Activated CD4-positive, alpha-beta T cell treated with anti-CD3 and anti-CD28 coated beads, Interleukin-2, amount 10 ng/mL, durations not matched to agents 24 days and 14 days (primary cell): ENCODE measurements at places on chromosomes 1 and 21.

DNA sequence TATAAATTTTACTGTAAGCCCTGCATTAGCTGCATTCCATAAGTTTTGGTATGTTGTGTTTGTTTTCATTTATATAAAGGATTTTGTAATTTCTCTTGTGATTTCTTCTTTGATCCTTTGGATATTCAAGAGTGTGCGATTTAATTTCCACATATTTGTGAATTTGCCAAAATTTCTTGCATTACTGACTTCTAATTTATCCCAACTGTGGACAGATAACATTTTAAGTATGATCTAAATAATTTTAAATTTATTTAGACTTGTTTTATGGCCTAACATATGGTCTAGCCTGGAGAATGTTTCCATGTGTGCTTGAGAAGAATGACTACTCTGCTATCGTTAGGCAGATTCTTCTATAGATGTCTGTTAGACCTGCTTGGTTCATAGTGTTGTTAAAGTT, 23.2 kb downstream of the RPE65 start:
- no peak for DNase-seq

GRCh38 chr1:84907095-84907827, 14.3 kb upstream of the LPAR3 start:
- peak; percentile 38 for DNase-seq

- no peak for DNase-seq
Measured at GRCh38 chr1:4062041-4062440, 162.0 kb upstream of the C1orf174 start.

DNA sequence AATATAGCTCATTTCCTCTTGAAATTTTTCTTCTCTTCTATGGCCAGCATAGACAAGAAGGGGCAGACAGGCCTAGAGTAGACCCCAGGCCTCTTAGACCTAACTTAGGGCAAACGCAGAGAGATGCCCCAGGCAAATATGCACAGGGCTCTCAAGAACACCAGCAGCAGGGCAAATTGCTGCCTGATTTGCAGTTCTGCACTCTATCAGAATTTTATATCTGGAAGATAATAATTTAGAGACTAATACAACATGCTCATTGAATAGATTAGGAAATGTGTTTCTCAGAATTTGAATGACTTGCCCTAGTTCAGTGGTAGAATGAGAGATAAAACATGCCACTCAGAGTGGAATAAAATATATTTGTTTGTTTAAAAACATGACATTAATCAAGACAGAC, 200.4 kb upstream of the ADGRL2 start:
- no peak for DNase-seq

DNA sequence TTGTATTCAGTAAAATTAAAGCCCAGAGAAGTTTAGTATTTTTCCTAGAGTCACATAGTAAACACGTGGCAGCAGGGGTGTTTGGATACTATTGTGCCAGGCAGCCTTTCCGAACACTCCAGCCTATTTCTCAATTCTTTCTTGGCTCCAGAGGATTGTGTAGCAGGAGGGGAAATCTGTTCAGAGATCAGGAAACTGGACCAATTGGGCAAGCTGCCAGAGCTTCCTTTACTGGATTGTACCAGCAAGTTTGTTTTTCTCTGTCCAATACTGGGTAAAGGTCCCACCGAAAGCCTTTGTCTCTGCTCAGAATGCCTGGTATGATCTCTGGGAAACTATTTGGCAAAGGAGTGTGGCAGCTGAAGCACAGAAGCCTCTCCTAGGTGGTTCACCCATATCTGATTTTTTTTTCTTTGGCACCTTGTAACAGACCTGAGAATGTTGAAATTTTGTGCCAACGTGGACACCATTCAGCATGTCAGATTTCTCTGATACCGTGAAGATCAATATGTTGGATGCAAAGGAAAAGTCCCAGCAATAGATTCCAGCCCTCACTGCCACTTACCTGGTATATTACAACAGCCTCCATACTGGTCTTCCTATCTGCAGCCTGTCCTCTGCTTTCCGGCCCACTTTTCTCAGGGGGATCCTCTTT, 126.2 kb downstream of the FGGY start:
- DNase-seq, result no peak

DNA sequence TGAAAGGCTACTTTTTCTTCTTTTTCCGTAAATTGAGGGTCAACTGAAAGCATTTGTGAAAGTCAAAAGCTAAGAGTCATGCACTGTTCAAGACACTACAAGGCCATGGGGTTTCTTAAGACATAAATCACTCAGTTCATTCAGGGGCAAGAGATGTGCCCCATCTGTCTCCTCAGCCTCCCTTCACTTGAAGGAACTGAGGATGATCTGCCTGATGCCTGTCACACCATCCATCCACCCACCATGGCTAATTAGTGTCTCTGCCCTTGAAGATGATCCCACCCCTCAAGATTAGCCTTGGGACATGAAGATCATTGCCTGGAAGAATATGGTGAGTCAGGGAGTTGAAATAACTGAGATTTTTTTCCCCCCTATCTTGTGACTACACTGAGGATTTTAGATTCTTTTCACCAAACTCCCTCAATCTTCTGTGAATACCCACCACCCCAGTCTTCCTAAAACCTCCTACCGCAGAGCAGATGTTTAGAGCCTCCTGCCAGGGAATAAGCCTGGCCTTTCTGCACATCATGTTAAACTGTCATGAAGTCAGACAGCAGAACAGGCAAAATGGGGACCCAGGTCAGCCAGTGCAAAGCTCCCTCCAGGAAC, 88.6 kb upstream of the LMO4 start:
- no peak for DNase-seq

- peak; percentile 65 for DNase-seq
Measured at GRCh38 chr1:206117151-206117948, at the start of gene AVPR1B. AVPR1B (minus strand) TSS chr1:206117388; CDS start chr1:206116890, 498 bp downstream.

- DNase-seq, result no peak
Measured at GRCh38 chr1:207944571-207944970, 33.6 kb upstream of the CD34 start.

DNA sequence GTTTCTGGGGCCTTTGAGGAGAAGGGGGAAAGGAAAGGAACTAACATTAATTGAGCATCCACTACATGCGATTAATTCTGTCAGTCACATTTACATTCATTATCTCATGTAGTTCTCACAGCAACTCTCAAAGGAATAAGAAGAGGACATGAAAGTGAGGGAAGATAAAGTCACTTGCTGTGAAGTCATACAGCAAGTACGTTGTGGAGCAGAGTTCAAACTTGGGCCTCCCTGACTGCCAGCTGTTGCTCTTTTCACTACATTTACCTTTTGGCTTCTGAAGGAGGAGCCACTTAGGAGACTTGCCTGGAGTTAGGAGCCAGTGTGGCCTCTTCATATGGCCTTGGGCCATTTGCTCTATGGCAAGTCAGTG, 6.2 kb downstream of the ZNF691 start:
- DNase-seq, result no peak

- DNase-seq, result peak; percentile 89
Measured at GRCh38 chr1:1291548-1292441, 11.6 kb downstream of the SCNN1D start.

DNA sequence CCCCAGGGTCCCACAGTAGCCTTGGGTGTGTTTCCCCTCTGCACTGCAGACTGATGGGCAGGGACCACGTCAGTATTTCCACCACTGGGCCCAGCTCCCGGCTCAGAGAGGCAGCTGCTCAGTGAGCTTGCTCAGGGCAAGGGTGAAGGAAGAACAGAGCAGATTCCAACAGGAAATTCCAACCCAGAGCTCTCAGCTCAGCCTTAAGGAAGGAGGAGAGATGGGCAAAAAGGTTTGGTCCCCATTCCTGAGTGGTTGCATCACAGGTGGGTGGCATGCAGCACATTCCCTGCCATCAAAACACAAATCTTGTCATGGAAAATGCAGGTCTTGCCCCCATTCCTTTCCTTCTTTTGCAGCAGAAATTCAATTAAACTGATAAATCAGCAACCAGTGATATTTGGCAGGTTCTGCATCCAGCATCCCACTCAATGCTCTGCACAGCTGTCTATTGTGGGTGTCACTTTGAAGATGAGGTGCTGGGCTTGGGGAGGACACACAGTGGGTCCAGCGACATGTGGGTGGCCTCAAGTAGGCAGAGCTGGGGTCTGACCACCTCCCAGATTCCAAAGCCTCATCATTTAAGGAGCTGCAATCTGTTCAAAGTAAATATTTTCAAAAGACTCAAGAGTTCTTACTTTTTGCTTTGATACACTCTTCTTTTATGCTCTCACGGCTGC, 315.4 kb downstream of the DSCAM start:
- DNase-seq, result no peak

GRCh38 chr1:95653618-95654017, 419.6 kb downstream of the RWDD3 start:
- no peak for DNase-seq

DNA sequence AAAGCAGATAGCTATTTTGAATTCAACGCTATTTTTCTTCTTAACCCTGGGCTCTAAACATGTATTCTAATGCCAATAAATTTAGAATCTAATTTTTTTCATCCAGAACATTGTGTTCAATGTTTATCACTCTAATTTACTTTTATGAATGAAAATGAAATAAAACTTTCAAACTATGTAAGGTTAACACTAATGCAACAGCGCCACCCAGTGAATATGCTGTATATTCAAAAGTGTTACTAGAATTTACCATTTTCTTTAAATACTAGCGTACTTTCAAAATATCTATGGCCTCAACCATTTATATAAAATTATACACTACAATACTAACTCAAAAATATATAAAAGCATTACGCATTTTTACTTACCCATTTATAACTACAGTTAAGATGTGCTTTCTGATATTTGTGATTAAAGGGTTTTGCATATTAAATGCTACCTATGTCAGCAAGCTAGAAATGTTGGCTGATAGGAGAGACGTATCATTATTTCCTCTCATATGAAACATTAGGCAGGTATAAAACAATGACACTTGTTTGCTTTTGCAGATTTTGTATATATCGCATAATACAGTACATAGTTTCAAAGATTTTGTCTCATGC, 5.9 kb upstream of the NUF2 start:
- peak; percentile 84 for DNase-seq

GRCh38 chr1:162629077-162629627, 3.1 kb upstream of the DDR2 start:
- no peak for DNase-seq

GRCh38 chr1:47918257-47918867, 78.8 kb downstream of the TRABD2B start:
- no peak for DNase-seq

DNA sequence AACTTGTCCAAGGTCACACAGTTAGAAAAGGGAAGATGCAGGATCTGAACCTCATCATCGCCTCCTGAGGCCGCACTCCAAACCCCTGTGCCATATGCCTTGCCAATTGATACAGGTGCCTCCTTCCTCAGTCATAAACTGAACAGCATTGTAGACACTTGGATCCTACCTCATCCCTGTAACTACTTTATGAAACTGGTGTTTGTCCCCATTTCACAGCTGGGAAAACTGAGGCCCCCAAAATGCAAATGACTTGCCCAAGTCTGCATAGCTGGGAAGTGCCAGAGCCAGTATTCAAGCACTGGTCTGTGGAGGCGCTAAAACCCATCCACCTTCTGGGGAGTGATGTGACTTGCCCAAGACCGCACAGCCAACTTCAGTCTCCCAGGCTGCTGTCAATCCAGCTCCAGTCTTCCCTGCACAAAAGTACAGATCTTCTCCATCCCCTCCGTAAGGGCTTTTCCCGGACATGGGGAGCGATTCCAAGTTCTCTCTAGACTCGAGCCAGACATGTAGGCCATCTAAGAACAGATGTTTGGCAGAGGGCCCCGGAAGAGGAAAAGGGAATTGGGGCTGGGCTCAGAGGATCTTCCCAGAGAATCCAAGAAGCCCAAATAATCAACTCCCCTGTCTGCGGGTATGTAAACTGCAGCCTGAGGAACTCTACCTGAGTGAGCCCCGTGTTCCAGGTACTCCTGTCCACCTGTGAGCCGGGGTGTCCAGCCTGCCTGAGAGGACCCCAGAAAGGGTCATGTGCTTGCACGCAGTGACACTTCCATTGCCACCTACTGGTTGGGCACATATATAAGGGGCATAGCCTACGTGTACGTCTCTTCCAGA, 60.5 kb downstream of the SYT2 start:
- DNase-seq, result no peak

- DNase-seq, result no peak
Measured at GRCh38 chr1:221074332-221074731, 195.1 kb downstream of the HLX start.

DNA sequence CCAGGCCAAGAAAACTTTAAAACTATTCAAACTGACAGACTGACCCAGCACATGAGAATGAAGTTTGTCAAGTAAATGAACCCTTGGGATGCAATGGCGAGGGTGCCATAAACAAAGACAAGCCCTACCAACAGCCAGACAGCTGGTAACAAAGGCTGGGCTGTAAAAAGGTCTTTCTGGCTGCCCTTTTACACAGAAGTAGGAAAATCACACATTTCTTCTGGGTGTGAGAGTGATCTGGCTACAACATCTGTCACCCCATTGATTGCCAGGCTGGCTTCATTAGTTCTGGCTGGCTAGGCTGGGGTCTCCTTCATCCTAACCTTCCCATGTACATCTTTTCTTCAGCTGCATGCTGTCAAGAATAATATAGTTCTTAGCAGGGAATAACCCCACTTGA, 83.6 kb upstream of the FOXD3 start:
- DNase-seq, result no peak

- no peak for DNase-seq
Measured at GRCh38 chr1:33706634-33707255, 157.1 kb upstream of the HMGB4 start.

GRCh38 chr1:98045767-98046641, 125.2 kb upstream of the DPYD start:
- DNase-seq, result peak; percentile 74

- DNase-seq, result no peak
Measured at GRCh38 chr1:224264321-224264720, 65.7 kb downstream of the NVL start.

GRCh38 chr21:34835526-34835925, 166.7 kb downstream of the CLIC6 start:
- DNase-seq, result no peak

DNA sequence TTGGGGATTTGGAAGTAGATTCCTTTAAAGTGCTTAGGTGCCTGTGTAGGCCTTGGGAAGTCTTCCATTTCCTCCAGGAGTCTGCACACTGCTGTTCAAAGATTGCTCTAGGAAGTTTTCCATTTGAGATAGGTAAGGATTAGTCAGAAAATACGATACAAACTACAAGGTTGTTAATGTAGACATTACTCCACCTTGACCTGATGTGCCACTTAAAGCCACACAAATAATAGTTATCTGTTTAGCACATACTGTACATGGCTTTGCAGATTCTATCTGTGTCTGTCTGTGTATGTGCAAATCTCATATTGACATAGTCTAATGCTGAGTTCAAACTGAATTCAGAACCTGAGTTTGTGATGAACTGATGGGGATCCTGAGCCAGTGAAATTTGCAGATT, 118.4 kb downstream of the RHOU start:
- DNase-seq, result no peak

DNA sequence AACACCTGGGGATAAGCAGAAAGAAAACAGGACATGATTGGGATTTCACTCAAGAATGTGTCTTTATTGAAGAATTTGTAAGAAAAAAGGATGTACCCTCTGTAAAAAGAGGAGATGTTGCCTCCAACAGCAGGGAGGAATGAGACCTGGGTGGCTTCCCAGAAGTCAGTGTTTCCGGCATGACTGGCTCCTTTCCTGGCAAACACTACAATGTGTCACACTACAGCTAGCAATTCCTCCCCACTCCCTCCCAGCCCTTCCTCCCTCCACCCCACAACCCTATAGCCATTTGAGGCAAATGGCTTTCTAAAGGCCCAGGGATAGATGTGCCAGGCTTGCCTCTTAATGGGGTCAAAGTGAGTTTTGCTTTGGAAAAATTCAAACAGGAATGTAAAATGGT, 11.5 kb upstream of the COL8A2 start:
- no peak for DNase-seq

- DNase-seq, result no peak
Measured at GRCh38 chr1:114180742-114181141, 27.1 kb upstream of the SYT6 start.

GRCh38 chr1:119285482-119285881, 83.1 kb upstream of the HAO2 start:
- DNase-seq, result no peak
